KG1 (cell line): ENCODE measurements at places on chromosomes 3 and 15.

- DNase-seq, result no peak
Observed at GRCh38 chr15:68603951-68604350, 25.2 kb downstream of the CORO2B start.

- no peak for DNase-seq
Observed at GRCh38 chr15:98155356-98155755, 194.9 kb downstream of the ARRDC4 start.

DNA sequence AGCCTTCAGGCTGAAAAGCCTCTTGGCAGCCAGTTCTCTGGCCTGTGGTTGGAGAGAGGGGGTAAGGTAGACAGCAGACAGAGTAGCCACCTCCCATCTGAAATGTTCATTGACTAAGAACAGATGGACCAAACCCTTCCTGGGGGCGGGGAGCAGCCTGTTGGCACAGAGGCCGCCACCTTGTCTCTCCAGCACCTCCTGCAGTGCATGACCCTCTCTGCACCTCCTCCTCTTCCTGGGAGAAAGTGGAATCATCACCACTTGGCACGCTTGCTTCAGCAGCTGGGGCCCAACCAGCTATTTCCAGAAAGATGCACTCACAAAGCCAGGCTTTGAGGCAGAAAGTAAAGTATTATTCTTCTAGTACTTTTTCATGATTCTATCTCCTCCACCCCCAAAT is 313.4 kb upstream of the CHRM5 start:
- no peak for DNase-seq

DNA sequence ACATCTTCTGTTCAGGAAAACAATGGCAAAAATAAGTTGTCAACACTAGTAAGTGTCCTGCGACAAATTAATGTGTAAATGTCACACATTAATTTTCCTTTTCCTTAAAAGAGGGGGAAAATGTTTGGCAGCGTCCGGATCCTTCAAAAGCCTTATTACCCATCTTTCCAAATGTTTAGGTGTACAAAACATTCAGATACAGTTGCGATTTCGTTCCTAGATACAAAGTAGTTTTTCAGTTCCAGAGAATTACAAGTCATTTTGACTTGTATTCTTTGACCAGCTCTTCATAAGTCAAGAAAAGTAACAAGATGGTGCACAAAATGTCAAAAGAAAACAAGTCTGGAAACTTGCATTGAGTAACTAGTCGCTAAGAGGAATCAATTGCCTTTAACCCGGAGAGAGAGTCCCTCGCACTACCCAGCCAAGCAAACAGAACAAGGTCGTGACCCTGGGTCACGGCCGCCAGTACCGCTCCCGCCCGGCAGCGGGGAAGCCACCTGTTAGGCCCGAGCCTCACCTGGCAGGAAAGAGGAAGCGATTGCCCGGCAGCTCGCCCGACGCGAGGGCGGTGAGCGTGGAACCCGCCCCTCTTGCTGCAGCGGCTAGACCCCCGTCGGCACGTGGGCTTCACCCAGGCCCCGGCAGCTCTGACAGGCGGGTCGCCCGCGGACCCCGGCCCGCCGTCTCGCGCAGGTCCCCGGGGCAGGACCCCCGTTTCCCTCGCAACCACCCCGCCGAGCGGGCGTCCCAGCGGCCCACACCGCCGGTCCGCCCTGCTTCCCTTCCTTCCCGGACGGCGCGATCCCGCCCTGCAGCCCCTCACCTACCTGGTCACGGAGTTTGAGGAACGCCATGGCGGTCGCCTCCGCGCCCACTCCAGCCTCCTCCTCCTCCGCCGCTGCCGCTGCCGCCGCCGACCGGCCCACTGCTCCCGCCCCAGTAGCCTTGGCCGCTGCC is 61.0 kb upstream of the ANKRD28 start:
- DNase-seq, result peak; percentile 27

DNA sequence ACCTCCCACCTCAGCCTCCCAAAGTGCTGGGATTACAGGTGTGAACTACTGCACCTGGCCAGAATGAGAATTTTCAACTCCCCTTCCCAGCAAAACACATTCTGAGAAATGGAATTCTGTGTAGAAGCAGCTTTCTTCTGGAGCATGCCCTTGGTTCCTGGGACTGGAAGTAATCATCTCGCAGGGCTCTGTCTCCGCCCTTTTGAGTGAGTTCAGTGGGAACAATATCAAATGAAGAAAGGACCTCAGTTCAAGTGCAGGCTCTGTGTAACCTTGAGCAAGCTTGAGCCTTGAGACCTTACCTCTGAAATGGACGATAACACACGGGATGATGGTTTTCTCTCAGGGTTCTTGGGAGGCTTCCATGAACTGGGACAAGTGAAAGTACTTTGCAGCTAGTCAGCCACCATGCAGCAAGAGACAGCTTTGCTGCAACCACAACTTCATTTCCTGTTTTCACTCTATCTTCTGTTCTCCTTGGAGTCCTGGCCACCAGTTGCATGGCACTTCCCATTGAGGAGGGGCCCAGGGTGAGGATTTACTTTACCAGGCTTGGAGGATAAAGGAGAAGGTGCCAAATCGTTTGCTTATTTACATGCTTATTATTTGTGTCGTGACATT is 35.7 kb upstream of the IGF1R start:
- DNase-seq, result no peak

GRCh38 chr15:81809543-81809942 is 236.3 kb downstream of the MEX3B start:
- DNase-seq, result peak; percentile 33

DNA sequence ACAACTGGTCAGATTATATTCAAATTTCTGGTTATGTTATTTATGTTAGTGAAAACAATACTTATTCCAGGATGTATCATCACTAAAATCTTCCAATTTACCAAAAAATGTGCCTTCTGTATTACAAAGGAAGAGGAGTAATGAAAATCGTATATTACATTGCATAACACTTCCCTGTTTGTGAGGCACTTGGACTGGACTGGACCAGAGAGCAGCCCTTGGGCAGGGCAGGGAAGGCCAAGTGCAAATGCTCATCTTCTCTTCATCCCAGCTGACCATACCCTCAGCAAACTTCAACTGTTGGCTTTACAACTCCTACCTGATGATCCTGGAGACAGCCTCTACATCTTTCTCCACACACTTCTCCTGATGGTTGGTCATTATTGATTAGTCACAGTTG is 285.7 kb upstream of the MME start:
- DNase-seq, result peak; percentile 43

DNA sequence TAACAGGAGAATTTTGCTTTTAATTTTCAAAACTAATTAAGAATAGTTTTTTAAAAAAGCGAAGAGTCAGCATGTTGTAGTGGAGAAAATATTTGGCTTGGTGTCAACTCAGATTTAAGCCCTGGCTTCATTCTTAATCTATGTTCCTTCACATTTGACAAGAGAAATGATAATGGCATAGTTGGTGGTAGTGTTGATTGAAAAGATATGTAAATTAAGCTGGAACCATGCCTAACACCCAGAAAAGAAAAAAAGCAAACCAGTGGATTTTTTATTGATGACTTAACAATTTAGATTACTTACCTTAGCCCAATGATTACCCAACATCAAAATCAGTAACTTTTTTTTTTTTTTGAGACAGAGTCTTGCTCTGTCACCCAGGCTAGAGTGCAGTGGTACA is 27.4 kb downstream of the TCAIM start:
- DNase-seq, result no peak

- DNase-seq, result no peak
Observed at GRCh38 chr3:36399933-36400332, 19.6 kb downstream of the STAC start.

DNA sequence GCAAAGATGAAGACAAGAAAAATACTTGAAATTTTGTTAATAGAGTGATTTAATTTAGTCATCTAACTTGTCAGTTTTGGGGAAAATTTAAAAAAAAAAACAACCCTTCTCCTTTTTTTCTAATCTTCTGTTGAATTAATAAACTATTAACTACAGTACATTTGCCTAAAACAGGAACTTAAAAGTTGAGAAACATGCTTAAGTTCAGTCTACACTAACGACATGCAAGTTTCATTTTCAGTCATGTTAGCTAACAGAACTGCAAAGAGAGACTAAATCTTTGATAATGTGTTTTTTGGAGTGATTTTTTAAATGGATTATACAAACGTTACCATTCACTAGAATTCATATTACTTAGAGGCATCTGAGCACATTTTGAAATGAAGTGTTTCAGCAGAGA is 71.9 kb upstream of the MBNL1 start:
- peak; percentile 38 for DNase-seq

DNA sequence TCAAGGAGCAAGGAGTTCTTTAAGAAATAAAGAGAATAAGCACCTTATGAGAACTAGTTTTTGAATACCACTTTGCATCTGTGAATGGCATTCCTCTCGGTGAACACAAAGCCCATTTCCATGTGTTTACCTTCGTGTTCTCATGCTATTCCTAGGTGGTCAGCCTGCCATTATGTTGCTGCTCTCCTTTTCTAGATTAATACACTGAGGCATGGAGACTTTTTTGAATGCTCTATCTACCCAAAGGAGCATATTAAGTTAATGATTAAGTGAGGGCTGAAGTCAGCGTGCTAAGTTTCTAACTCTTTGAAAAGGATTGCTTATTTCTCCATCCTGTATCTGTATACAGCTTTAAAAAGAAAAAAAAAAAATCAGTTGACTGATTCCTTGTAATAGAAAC is 394.5 kb downstream of the MECOM start:
- DNase-seq, result no peak

GRCh38 chr15:93253681-93254080 is 164.7 kb upstream of the RGMA start:
- DNase-seq, result no peak

DNA sequence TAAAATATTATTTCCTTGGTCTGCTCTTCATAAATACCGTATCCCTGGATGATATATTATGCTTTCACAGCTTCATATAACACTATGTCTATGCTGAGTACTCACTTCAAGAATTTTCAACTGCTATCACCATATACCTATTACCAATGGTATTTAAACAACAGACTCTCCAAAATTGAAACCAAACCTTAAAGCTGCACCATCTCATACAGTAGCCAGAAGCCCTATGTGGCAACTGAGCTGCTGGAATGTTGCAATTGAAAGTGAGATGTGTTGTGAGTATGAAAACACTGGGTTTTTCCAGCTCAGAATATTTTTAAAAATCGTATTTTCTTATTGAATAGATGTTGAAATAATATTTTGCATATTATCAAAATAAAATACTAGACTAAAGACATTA is 130.1 kb upstream of the GOLGA6L6 start:
- DNase-seq, result no peak

- DNase-seq, result no peak
Observed at GRCh38 chr3:88003115-88003755, 55.6 kb downstream of the CGGBP1 start.

DNA sequence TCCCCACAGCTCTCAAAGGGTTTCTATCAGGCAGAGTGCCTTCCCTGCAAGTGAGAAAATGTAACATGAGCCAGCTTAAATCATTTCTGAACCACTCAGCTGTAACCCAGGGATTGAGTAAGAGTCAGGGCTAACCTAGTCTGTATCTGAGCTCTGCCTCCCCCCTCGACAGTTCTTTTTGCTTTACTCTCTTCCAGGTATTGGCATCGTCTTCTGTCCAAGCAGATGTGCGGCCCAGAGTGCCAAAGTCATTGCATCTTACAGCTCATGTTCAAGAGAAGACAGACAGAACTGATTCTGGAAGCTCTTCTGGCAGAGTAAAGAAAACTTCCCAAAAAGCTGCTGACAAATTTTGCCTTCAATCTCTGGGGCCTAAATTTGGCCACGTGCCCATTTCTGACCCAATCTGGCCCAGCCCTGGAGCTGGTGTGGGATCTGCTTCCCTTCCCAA is 74.8 kb downstream of the ABHD5 start:
- no peak for DNase-seq

DNA sequence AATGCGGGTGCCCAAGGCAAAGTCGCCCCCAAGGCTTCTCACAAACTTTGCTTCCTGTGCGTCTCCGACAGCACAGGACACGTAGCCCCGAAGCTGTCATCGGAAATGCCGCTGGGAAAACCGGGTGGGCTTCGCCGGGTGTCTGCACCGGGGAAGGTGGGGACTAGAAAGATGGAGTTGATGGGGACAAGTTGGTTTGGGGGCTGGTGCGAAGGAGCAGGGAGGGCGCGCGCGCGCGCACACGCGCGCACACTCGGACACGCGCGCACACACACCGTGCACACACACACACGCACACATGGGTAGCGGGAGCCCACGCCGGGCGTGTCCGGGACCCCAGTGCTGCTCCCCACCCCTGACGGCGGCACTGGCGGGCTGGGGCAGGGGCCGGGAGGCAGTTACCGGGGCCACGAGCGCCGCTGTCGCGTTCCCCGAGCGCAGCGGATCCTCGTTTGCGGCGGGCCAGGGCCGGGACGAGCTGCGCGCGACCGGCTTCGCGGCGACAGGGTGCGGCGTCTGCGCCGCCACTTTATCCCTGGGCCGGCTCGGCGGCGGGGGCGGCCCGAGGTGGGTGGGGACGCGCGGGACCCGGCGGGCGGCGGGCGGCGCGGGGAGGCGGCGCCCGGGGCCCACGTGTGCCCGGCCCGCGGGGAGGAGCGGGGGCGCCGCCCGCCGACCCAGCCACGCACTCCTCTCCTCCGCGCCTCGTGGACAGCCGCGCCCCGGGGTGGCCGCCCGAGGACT is 539 bp upstream of the MGLL start:
- DNase-seq, result no peak

DNA sequence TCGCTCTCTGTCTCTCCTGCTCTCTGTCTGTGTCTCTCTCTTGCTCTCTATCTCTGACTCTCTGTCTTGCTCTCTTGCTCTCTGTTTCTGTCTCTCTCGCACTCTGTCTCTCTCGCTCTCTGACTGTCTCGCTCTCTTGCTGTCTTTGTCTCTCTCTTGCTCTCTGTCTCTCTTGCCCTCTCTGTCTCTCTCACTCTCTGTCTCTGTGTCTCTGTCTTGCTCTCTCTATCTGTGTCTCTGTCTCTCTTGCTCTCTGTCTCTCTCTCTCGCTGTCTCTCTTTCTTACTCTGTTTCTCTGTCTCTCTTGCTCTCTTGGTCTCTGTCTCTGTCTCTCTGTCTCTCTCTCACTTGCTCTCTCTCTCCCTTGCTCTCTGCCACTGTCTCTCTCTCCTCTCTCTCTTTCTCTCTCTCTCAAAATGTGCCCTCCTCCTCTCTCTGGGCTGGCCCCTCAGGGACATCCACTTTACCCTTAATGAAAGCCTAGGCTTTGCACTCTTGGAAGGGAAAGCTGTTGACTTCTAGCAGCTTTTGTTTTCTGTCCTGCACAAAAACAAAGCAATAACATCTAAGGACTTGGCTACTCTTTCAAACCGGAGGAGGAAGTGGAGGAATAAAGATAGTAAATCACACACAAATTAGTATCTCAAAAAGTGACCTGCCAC is 73.9 kb upstream of the NR2E3 start:
- no peak for DNase-seq
